ENCODE measurements at places on chromosomes 16 and 17. TPM values are rescaled to one million over a fixed set of nuclear protein-coding genes. Genes with fewer than 3 reads are reported as not detected.

DNA sequence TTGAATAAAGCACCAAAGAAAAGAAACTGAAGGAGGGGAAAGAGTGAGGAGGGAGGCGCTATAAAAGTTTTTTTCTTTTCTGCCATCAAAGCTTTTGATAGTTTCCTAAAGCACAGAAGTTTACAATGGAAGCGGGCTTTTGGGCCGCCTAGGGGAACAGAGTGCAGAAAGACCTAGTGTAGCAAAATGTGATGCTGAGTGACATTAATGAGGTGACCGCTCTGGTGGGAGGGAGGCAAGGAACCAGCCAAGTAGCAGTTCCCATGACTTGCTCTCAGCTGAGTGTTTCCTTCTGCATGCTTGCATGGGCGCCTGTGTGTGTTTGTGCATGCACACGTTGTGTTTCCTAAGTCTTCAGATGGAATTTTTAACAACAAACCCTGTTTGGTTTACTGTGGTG, 15.5 kb downstream of the MSI2 start:
- DNase-seq, result no peak

- no peak for DNase-seq
Observed at GRCh38 chr17:78228176-78228575, 3.3 kb upstream of the TMEM235 start.

DNA sequence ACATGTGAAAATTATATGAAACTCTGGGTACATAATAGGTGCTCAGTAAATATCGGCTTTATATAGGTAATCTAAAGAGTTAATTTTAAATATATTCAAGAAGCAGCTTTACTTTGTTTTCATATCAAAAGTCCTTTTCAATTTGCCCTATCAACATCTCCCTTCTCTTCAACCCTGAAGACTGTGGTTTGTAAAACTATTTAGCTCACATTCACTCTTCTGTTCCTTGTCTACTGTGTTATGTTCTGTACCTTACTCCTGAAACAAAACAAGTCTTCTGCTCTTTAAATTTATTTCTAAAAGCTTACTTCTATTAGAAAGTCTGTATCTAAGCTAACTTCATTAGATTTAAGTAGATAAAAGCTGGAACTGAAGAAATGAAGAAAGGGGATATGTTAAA, 301.7 kb upstream of the PMFBP1 start:
- peak; percentile 55 for DNase-seq

- DNase-seq, result peak; percentile 69
Observed at GRCh38 chr16:50213939-50214519, 52.3 kb upstream of the ADCY7 start.

WFDC1 gene
- polyA plus RNA-seq, result 32.1 TPM

FAM20A gene
- 10.0 TPM for polyA plus RNA-seq
